ENCODE measurements at places on chromosomes 3 and 15.
A peak's percentile ranks its signal among the peaks of the same experiment; 100 is the strongest.

DNA sequence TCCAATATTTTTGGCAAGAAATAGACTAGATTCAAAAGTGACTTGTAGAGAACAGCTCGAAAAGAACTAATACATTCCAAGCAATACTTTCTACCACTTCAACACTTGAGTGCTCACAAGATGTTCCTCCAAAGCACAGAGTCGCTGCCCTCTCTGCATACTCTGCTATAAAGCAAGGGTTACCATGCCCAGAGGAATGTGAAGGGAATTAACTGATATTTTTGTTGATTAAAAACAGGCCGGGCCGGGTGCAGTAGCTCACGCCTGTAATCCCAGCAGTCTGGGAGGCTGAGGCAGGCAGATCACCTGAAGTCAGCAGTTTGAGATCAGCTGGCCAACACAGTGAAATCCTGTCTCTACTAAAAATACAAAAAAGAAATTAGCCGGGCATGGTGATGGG lies 57.6 kb upstream of the CSPG5 start:
- no peak for DNase-seq

DNA sequence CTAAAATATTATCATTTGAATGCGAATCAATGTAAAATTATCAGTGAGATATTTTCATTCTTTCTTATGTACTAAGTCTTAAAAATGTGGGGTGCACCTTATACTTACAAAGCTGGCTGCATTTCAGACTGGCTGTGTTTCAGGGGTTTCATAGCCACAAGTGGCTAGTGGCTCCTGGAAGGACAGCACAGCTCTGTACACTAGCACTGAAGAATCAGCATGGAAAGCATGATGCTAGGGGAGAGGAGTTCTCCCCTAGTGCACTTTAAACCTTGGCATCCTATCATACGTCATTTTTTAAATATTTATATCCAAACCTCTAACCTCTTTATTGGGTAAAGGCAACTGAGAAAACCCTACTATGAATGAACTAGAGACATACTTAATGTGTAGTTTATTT lies 66.4 kb downstream of the ECT2 start:
- no peak for DNase-seq

- no peak for DNase-seq
These were observed 63.9 kb downstream of the DAPK2 start for GRCh38 chr15:63982381-63982854.

- DNase-seq: no peak
These were observed 15.3 kb downstream of the HESX1 start for GRCh38 chr3:57184526-57184925.

DNA sequence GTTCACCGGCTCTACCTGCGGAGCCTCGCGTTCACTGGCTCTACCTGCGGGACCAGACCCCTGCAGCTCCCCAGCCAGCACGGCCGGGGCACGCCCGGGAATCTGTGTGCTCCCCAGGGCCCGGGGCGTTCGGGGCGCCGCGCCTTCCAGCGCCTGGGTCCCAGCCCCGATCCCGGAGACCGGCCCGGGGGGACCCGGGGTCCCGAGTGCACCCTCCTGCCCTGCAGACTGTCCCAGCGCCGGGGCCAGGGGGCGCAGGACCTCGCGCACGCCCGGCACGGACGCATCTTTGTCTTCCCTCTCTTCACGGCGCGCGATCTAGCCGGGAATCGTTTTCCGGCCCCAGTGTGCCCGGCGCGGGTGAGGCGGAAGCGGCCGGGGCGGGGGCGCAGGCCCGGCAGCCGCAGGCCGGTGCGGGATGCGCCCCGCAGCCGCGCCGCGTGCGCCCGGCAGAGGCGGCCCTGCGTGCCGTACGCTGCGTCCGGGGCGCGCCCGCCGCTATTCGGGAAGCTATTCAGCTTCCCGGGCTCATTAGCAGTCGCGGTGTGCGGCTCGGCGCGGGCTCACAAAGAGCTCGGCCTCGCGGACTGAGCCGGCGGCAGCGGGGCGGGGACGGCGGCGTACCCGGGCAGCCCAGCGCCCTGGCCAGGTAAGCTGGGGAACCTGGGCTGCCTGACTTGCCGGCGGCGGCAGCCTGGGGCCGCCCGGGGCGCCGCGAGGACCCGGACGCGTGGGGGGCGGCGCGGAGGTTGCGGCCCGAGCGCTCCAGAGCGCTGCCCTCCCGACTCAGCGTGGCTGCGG lies at the start of gene APBA2:
TSS of gene APBA2 (plus strand) at position 345 of the 801 bp plus-strand sequence. CDS start 167,911 bp downstream, outside the sequence.
- no peak for DNase-seq

GRCh38 chr3:179369621-179370020 lies 22.1 kb downstream of the MFN1 start:
- no peak for DNase-seq

GRCh38 chr3:119911748-119912147 lies 129.8 kb downstream of the NR1I2 start:
- no peak for DNase-seq

DNA sequence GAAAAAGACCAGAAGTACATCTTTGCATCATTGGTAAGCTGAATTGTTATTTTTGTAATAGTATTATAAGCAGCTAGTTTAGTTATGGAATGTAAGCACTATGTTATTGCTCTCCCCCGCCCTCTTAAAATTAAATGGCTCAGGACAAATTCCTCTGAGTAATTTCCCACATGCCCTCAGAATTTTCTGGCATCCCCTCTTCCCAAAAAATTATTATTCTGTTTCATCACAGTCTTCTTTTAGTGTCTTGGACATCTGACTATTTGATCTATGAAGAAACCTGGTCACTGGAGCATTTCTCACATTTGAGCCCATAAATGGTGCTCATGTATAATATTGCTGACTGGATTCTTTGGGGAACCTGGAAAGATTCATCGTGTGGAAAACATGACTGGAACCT lies 68.3 kb downstream of the KLHL25 start:
- no peak for DNase-seq

DNA sequence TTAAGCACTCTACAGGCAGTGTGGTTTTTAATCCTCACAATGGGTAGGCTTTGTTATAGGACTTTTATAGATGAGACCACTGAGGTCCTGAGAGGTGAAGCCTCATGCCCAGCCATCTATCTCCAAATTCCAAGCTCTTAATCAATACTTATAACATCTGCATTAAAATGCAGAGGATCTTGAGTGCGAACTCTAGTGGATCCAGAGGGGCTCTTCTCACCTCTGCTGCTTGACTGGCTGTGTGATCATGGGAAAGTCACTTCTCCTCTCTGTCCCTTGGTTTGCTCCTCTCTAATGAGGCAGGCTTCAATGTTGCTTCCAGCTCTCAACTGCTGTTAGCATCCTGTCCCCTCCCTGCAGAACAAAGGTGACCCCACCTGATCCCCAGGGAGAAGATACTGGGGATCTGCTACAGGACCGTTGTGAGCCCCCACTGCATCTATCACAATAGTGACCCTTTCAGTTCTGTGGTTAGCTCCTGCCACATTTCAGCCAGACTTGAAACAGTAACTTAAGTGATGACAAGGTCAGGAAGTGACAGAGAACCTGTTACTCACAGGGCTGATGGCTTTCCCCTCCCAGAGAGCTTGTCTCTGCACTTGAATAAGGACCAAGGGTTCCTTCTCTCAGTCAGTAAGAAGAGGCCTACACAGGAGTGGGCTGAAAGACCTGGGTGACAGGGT lies 1.3 kb downstream of the SLC27A2 start:
- peak; percentile 28 for DNase-seq

DNA sequence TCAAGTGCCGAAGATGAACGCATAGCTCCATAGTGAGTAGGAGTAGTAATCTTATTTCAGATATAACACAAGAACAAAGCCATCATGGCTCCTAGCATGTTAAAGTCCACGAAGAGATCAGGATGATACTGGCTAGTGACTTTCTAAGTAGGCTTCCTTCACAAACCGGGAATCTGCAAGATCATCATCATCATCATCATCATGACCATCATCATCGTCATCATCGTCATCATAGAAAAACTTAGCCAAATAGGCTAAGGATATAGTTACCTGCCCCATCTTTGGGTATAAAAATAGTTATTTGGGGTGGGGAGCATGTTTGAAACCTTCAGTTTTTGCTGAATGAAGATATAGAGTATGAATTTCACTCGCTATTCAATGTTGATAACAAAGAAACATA lies 57.9 kb downstream of the PYDC2 start:
- no peak for DNase-seq

DNA sequence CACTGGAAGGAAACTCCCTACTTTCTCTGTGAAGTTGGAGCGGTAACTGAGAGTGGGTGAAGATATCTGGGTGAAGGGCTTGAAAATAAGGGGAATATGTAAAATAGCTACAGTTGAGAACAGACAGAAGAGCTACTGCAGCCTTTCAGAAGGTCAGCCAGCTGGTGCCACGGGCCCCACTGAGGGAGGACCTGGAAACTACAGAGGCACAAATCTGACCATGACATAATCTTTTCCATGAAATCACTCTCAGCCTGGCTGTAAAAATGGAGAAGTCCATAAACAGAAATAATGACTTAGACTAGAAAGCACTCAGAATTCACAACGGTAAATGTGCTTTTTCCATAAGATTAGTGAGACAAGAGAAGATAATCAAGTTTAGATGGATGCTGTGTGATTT lies 46.4 kb downstream of the ST3GAL6 start:
- DNase-seq: peak; percentile 87

DNA sequence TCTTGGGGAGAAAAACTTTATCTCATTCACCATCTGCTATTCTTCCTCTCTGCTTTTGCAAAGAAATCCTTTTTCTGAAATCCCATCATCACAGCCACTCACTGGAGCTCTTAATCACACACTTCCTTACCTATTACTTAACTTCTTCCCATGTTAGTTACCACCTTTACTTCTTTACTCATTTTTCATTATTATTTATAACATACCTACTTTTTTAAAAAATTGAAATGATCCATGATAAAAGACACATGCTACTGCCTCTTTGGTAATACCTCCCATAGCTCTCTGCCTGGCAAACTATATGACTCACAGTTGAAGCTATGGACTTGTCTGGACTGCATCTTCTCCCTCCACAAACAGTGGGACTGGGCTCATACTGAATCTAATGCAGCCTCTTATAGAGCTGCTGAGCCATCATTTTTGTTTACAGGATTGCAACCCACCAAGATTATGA lies 150.3 kb downstream of the TNIK start:
- no peak for DNase-seq

DNA sequence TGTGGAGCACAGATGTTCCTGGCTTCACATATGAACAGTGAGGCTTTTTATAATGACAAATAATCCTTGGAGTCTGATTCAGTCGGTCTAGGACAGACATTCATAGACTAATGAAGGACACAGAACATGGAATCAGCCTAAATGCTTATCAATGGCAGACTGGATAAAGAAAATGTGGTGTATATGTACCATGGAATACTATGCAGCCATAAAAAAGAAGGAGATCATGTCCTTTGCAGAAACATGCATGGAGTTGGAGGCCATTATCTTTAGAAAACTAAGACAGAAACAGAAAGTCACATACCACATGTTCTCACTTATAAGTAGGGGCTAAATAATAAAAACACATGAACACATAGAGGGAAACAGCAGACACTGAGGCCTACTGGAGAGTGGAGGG lies 19.9 kb upstream of the LPP start:
- DNase-seq: no peak

GRCh38 chr3:120407508-120408287 lies 43.1 kb downstream of the FSTL1 start:
- peak; percentile 29 for DNase-seq

- DNase-seq: peak; percentile 76
These were observed 7.4 kb downstream of the EDEM1 start for GRCh38 chr3:5194801-5195509.

DNA sequence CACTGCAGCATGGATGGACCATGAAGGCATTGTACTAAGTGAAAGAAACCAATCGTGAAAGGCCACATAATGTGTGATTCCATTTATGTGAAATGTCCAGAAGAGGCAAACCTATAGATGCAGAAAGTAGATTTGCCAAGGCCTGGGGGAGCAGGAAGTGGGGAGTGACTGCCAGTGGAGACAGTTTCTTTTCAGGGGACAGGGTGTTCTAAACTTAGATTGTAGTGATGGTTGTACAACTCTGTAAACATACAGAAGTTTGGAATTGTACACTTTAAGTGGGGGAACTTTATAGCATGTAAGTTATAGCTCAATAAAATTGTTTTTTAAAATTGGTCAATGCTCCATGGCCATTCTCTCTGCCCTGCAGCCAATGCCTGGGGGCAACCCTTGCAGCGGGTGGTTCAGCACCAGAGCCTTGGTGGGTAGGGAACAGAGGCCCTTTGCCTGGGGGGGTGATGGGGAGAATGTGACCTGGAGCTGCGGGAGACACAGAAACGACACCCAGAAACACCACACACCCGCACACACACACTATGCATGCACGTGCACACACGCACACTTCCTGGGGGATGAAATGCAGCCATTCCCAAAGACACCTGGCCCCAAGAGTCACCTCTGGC lies 43.1 kb downstream of the DNAJB8 start:
- no peak for DNase-seq

- DNase-seq: no peak
These were observed 42.3 kb upstream of the ROPN1 start for GRCh38 chr3:124034016-124034843.

GRCh38 chr15:100206643-100207042 lies 135.1 kb downstream of the ADAMTS17 start:
- no peak for DNase-seq

- DNase-seq: no peak
These were observed 44.4 kb downstream of the PTH1R start for GRCh38 chr3:46921871-46922271.

DNA sequence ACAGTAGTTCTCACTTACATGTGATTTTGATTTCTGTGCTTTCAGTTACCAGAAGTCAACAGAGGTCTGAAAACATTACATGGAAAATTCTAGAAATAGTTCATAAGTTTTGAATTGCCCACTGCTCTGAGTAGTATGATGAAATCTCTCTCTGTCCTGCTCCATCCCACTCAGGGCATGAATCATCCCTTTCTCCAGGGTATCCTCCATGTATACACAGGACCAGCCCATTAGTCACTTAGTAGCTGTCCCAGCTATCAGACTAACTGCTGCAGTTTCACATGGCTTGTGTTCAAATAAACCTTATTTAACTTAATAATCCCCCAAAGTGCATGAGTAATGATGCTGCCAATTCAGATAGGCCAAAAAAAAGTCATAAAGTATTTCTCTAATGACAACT lies 38.6 kb downstream of the EPHA3 start:
- peak; percentile 1 for DNase-seq

GRCh38 chr3:61796911-61797310 lies 235.5 kb downstream of the PTPRG start:
- DNase-seq: no peak

DNA sequence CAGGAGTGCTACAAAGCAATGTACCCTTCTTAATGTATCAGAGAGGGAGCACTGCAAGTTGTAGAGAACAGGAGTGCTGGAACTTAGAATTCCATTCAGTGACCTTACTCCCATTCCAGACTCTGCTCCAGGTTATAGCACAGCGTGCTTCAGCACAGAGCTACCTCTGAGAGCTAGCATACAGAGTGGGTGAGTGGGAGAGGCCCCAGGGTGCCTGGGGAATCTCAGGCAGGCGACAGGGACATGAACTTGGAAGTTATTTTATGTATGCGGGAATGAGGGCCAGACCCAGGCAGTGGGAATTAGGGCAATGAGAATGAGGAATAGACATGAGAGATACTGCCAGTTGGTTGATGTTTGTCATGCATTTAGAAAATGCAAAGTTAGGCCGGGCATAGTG lies 3.7 kb upstream of the KNG1 start:
- DNase-seq: no peak

GRCh38 chr3:54897028-54897711 lies 30.7 kb downstream of the LRTM1 start:
- no peak for DNase-seq

- DNase-seq: no peak
These were observed 21.0 kb upstream of the CYP11A1 start for GRCh38 chr15:74388363-74388951.

Measured in suppressor macrophage treated with lipopolysaccharide for 4 hours (primary cell).